ENCODE measurements at places on chromosomes 5 and 9.

DNA sequence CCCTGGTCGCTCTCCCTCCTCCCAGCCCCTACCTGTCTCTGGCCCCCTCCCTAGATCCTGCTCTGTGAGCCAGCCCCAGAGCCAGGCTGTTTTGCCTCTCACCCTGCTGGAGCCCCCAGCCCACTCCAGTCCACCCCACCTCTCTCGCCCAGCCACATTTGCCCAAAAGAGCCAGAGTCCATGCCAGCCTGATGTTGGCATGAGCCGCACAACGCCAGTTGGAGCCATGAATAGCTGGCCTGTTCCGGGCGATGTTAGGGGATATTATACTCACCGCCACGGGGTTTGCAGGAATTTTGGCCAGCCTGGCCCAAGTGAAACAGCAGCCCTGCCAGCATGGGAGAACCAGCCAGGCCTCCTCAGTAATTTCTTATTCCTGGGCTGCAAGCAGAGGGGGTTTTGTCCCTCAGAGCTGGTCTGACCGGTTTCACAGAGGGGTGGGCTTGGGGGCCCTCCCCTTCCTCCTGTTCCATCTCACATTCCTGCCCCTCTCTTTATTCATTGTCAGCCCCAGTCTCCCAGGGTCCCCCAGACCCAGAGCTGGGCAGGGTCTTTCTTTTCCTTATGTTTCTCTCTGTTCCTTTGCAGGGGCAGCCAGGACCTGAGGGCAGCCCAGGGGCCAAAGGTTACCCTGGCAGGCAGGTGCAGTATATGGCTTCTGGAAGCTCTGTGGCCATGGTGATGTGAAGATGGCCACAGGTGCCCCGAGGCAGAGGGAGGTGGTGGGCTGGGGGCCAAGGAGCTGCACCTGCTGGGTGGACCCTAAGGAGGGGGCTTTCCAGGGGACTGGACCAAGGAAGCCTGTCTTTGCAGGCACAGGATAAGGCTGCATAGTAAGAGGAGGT, 50.1 kb downstream of the COL27A1 start:
- H3K27me3 ChIP-seq: no peaks in the 10 kb centered on the region
- H3K4me3 ChIP-seq: no peak overlapping the region
- H3K27ac ChIP-seq: no peak overlapping the region
- peaks cover 2% of the 10 kb centered on the region for H3K36me3 ChIP-seq

DNA sequence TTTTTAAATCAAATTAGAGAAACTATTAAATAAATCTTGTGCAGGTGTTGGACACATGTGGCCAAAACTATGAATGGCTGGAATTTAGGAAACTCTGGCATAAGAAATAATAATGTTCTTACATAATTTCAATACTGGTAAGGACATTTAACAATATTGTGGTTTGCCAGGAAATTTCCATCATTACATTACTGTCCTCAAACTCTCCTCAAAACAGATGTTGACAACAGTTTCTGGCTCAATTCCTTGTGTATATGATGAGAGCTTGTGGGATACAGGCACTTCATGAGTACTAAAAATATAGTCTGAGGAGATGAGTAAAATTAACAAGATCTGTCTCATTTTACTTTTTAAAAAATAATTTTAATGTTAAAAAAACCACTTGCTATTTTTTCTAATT, 27.9 kb downstream of the MCTP1 start:
- H3K4me3 ChIP-seq: no peak overlapping the region
- H3K27me3 ChIP-seq: no peaks in the 10 kb centered on the region
- no peak overlapping the region for H3K27ac ChIP-seq
- no peaks in the 10 kb centered on the region for H3K4me1 ChIP-seq
- no peaks in the 10 kb centered on the region for H3K36me3 ChIP-seq
- DNase-seq: no peak

- no peaks in the 10 kb centered on the region for H3K4me1 ChIP-seq
- no peak overlapping the region for H3K4me3 ChIP-seq
- H3K27ac ChIP-seq: no peak overlapping the region
- H3K27me3 ChIP-seq: no peaks in the 10 kb centered on the region
- no peaks in the 10 kb centered on the region for H3K36me3 ChIP-seq
Observed at GRCh38 chr9:119095072-119095471, 274.2 kb downstream of the BRINP1 start.

- H3K27me3 ChIP-seq: no peaks in the 10 kb centered on the region
- peaks cover 2% of the 10 kb centered on the region for H3K4me1 ChIP-seq
- DNase-seq: no peak
- H3K27ac ChIP-seq: no peak overlapping the region
Observed at GRCh38 chr5:147965715-147966114, 59.4 kb upstream of the C5orf46 start.

- no peak for DNase-seq
- H3K27me3 ChIP-seq: no peaks in the 10 kb centered on the region
- no peaks in the 10 kb centered on the region for H3K4me1 ChIP-seq
Observed at GRCh38 chr5:31214229-31214628, 20.7 kb downstream of the CDH6 start.

DNA sequence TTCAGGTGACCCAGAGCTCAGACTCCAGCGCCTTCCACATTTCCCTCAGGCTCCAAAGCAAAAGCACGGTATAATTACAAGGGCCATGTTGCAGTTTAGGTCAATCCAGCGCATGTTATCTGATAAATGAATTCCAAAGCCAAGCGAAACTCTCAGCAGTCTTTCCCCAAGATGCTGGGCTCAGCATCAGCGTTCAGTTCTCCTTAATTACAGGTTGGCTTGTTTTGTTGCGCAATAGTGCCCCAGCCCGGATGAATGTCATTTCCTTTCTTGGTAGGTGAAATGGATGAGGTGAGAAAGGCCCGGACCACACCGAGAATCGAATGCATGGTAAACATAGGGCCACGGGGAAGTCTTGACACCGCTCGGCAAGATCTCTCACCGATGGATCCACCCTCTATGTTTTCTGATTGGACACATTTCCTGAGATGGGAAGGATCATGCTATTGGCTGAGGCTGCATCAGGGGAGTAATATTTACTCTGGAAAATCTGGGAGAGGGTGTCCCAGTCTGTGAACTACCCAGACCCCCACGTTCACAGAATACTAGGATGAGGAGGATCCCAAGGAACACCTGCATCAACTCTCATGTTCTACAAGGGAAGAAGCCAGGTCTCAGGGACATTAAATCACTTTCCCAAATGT, 221.2 kb upstream of the ANKRD55 start:
- no peak for DNase-seq
- no peaks in the 10 kb centered on the region for H3K4me1 ChIP-seq
- no peak overlapping the region for H3K4me3 ChIP-seq
- no peaks in the 10 kb centered on the region for H3K36me3 ChIP-seq

DNA sequence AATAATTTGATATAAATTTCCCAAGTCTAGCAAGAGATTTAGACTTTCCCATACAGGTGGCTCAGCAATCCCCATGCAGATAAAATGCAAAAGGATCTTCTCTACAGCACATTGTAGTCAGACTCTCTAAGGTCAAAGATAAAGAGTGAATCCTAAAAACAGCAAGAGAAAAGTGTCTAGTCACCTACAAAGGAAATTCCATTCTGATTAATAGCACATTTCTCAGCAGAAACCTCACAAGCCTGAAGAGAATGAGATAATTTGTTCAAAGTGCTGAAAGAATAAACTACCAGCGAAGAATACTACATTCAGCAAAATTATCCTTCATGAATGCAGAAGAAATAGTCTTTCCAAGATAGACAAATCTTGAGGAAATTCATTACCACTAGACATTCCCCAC, 493.3 kb downstream of the PRELID2 start:
- no peak overlapping the region for H3K4me3 ChIP-seq
- H3K27me3 ChIP-seq: no peaks in the 10 kb centered on the region
- H3K36me3 ChIP-seq: no peaks in the 10 kb centered on the region
- H3K27ac ChIP-seq: no peak overlapping the region
- H3K4me1 ChIP-seq: no peaks in the 10 kb centered on the region
- DNase-seq: peak; percentile 3

DNA sequence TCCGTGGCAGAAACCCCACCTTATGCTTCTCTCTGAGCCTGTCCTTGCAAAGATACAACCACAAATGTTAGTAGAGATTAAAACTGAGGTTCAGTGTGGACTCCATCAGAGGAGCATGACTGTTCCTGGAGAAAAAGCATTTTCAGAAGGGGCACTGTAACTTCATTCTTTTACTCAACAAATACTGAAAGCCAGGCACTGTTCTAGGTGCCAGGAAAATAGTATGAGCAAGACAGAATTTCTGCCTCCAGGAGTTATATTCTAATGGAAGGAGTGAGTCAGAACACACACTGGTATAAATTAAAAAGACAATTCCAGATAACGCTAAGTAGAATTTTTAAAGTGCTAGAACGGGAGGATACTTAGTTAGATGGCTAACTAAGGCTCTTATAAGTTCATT, 251.4 kb upstream of the GAS1 start:
- H3K27ac ChIP-seq: no peak overlapping the region
- no peaks in the 10 kb centered on the region for H3K36me3 ChIP-seq
- no peak for DNase-seq

- no peak overlapping the region for H3K27ac ChIP-seq
- H3K36me3 ChIP-seq: no peaks in the 10 kb centered on the region
- H3K4me3 ChIP-seq: no peak overlapping the region
- no peaks in the 10 kb centered on the region for H3K27me3 ChIP-seq
- DNase-seq: peak; percentile 79
- no peaks in the 10 kb centered on the region for H3K4me1 ChIP-seq
Observed at GRCh38 chr5:168076561-168076991, 214.9 kb upstream of the WWC1 start.

Data from mesendoderm (in vitro differentiated cells).